Fibroblast of villous mesenchyme (primary cell): ENCODE measurements at places on chromosomes 6 and 20. TPM values are rescaled to one million over a fixed set of nuclear protein-coding genes. Genes with fewer than 3 reads are reported as not detected.

The E2F3 gene
- 8.7 and 13.0 TPM in 2 replicates for total RNA-seq

The SRMS gene
- not detected in 2 replicates for total RNA-seq

The PSORS1C1 gene
- total RNA-seq, result 0.97 and 3.0 TPM in 2 replicates

DNA sequence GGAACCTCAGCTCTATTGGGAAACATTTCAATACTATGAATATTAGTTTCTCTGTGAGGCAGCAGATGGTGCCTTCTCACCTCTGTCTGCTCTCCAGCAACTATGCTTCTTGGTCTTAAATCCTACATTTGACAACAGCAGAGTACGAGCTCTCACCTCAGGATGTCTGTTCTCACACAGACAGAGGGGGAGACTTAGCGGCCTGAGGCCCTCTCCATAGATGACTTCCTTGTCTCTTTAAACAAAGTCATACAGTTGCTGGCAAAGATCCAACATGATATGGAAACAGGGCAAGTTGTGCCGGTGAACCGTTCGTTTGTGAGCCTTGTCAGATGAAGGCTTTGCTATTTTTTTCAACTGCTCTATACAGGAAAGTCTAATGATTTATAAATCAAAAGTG lies 43.7 kb upstream of the GABRR1 start:
- no peak for DNase-seq

DNA sequence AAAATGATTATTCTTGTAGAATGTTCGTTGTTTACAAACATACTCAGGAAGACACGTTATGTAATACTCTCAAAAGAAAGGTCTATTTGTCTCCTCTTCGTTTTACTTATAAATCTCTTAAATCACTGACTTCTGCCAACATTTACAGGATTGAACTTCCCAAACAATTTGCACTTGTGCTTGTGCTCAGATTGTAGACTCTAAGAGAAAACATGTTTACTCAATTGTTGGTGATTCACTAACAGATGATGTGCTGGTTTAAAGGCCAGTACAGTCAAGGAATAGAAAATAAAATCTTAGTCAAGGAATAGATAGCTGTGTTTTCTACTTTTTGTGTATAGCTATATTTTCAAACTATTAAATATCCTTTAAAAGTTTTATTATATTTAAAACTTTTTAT lies 172.8 kb downstream of the GJA1 start:
- peak; percentile 81 for DNase-seq
